Kidney (tissue), 22 donors: ENCODE measurements at places on chromosomes 3 and 15.
A peak's percentile ranks its signal among the peaks of the same experiment; 100 is the strongest.

GRCh38 chr3:13215940-13216546, 142.8 kb upstream of the IQSEC1 start:
- no peaks in the 10 kb centered on the region for H3K27me3 ChIP-seq
- no peak overlapping the region for H3K4me3 ChIP-seq
- no peak overlapping the region for H3K27ac ChIP-seq
- no peaks in the 10 kb centered on the region for H3K4me1 ChIP-seq
- DNase-seq: no peak
- H3K36me3 ChIP-seq: no peaks in the 10 kb centered on the region

- no peaks in the 10 kb centered on the region for H3K36me3 ChIP-seq
- peak within 1 kb of the TSS; percentile 1 for H3K4me3 ChIP-seq
- H3K27me3 ChIP-seq: peaks cover 3% of the 10 kb centered on the region
- no peak within 1 kb of the TSS for H3K27ac ChIP-seq
Observed at GRCh38 chr15:78620527-78621421, at the start of gene CHRNA3. CHRNA3 (minus strand) TSS chr15:78620996; CDS start chr15:78620794, 202 bp downstream.

- H3K27ac ChIP-seq: no peak overlapping the region
- no peaks in the 10 kb centered on the region for H3K36me3 ChIP-seq
- H3K4me1 ChIP-seq: peaks cover 2% of the 10 kb centered on the region
- H3K4me3 ChIP-seq: no peak overlapping the region
Observed at GRCh38 chr3:99250272-99250671, 348.8 kb upstream of the DCBLD2 start.

- no peak overlapping the region for H3K4me3 ChIP-seq
- H3K36me3 ChIP-seq: no peaks in the 10 kb centered on the region
- H3K27ac ChIP-seq: no peak overlapping the region
- DNase-seq: no peak
- peaks cover 3% of the 10 kb centered on the region for H3K4me1 ChIP-seq
- H3K27me3 ChIP-seq: no peaks in the 10 kb centered on the region
Observed at GRCh38 chr3:30554317-30554690, 52.1 kb upstream of the TGFBR2 start.

- H3K27me3 ChIP-seq: no peaks in the 10 kb centered on the region
- H3K4me1 ChIP-seq: no peaks in the 10 kb centered on the region
- H3K4me3 ChIP-seq: no peak overlapping the region
- no peaks in the 10 kb centered on the region for H3K36me3 ChIP-seq
- DNase-seq: no peak
Observed at GRCh38 chr3:140198242-140198641, 263.3 kb downstream of the CLSTN2 start.

DNA sequence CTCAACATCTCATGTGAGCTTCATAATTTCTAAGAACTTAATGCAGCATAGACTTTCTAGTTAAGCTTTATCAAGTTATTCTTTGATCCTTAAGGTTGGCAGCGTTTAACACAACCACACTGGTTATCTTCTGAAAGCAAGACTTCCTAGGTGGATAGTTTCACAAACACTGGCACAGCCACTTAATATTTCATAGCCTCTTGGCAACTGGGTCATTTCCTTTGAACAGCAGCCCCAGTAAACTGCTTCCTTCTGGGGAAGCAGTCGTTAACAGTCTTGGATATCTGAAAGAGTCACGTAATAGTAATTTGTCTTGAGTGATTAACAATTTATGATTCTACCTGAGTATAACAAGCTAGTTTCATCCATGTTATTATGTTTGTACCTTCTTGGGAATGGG, 45.9 kb upstream of the ABHD10 start:
- no peak overlapping the region for H3K27ac ChIP-seq
- H3K27me3 ChIP-seq: no peaks in the 10 kb centered on the region
- no peak for DNase-seq
- no peaks in the 10 kb centered on the region for H3K4me1 ChIP-seq
- no peak overlapping the region for H3K4me3 ChIP-seq

DNA sequence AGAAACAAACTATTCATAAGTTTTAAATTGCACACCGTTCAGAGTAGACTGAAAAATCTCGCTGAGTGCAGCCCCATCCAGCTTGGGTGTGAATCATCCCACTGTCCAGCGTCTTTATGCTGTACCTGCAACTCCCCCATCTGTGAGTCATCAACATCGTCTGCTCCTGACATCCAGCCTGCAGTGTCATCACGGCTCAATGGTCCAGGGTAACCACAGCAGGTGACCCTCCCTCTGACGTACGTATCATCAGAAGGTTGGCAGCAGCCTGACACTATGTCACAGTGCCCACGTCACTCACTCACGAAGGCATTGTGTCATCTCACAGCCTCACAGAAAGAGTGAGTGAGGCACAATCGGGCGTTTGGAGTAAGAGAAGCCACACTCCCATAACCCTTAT, 65.2 kb downstream of the TPRA1 start:
- peaks cover 3% of the 10 kb centered on the region for H3K27me3 ChIP-seq
- H3K27ac ChIP-seq: no peak overlapping the region

- no peak for DNase-seq
- H3K27ac ChIP-seq: no peak overlapping the region
- no peaks in the 10 kb centered on the region for H3K27me3 ChIP-seq
- H3K36me3 ChIP-seq: no peaks in the 10 kb centered on the region
- no peak overlapping the region for H3K4me3 ChIP-seq
Observed at GRCh38 chr3:179488213-179488612, 36.9 kb upstream of the GNB4 start.
